BJ (cell line): ENCODE measurements at places on chromosomes 6 and 20.

DNA sequence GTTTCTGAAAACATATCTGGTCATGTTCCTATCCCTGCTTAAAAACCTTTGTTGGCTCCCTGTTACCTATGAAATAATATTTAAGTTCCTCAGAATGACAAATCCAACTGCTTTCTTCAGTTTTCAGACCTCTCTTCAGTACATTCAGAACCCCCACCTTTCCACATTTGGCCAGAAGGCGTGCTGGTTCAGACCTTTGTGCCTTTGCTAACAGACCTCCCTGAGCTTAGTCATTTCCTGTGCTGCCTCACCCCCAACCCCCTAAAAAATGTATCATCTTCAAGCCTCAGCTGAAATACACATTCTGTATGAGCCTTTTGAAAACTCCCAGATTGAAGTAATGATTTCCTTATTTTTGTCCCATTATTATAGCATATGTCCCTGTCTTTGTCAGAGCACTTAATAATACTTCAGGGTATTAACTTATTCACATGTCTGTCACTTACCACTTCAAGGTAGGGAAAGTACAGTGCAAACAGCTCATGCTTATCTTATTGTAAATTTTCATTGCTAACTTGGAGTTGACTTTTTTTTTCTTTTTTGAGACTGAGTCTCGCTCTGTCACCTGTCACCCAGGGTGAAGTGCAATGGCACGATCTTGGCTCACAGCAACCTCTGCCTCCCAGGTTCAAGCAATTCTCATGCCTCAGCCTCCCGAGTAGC lies 19.7 kb downstream of the FAM217A start:
- DNase-seq, result peak; percentile 50

- DNase-seq, result no peak
These were observed 30.8 kb upstream of the FKBP1A start for GRCh38 chr20:1423625-1424106.

DNA sequence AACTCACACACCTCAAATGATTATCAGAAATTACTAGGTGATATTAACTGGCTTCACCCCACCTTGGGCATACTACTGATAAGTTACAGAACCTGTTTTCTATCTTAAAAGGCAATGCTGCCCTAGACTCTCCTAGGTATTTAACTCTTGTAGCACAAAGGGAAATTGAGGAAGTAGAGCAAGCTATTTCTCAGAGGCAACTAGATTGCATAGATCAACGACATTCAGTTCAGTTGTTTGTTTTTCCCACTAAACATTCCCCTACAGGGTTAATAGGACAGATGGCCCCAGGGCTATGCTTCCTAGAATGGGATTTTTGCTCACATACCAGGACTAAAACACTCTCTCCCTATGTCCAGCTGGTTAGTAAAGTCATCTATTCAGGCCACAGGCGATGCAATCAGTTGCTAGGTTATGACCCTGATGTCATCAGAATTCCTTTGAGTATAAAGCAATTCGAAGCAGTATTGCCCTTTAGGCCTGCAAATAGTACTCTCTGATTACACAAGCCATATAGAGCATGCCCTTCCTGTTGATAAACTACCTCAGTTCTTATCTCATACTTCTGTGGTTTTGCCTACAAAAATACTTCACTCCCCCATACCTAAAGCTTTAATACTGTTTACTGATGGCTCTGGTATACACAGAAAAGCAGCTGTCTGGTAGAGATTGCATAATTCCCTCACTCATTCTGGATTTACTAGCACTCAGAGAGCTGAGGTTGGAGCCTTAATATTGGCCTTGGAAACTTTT lies 67.4 kb upstream of the ASCC3 start:
- DNase-seq, result peak; percentile 10

- DNase-seq, result no peak
These were observed 65.8 kb downstream of the SAMD3 start for GRCh38 chr6:130156908-130157307.

DNA sequence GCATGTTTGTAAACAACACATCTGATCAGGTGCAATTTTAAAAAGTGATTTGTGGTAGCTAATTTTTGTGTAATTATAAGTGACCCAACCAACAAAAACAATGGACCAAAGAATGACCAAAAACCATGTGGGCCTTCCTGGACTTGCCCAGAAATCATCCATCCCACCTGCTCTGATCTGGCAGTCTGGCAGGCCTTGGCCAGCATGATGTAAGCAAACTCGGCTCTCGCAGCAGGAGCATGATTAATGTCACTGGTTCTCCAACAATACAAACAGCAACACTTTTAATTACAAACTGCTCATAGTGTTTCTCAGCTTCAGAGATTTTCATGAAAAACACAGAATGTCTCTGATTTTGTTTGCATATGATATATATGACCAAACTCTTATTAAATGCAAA lies 16.1 kb downstream of the TP53INP2 start:
- DNase-seq, result no peak

DNA sequence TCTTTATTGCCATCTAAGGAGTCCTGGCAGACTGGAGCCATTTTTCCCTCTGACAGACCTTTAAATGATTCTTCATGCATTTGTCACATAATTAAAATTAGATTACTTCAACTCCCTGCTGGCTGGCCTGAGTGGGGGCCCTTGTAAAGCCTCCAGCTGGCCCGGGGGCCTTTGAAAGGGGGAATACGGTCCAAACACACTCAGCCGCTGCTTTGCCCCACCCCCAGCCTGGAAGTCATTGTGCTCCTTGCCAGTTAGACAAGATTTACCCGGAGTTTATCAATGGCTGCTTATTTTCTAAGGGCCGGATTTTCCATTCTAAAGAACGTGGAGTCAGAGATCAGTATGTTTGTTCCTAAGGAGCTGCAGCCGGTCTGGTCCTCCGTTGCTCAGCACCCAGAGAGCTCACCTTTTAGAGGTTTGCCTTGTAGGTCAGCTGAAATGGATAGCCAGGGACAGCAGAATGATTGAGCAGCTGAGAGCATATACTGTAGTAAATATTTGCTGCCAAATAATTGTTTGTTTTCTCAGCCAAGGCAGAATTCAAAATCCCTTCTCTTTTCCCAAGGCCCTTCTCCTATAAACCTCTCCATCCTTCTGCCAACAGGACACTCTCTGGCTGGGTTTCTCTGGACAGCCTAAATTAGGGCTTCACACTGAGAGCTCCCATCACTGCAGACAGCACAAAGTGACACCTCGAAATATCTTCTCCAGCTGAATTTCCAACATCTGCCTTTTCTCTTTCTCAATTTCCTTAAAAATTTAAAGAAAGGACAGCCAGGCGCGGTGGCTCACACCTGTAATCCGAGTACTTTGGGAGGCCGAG lies 68.4 kb upstream of the RBM24 start:
- DNase-seq, result no peak

- DNase-seq, result no peak
These were observed 525 bp downstream of the MACROD2 start for GRCh38 chr20:13995841-13996240.

DNA sequence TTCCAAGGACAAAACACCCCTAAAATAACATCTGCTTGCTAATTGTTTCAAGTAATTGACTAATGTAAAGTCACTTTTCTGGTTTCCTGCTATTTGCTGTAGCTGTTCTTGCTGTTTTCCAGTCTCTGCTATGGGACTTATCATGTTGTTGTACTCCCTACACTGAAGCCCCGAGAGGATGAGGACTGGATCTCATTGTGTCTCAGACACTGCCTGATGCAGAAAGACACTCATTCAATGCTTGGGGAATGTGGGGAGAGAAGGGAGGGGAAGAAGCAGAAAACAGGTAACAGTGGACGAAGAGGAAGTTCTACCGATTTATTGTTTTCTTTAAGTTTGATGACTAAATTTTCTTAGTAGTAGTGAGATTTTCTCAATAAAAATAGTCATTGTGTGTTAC lies 79.8 kb downstream of the DOK5 start:
- no peak for DNase-seq
